ENCODE measurements at places on chromosomes 2 and 18.
A peak's percentile ranks its signal among the peaks of the same experiment; 100 is the strongest.

GRCh38 chr2:234099266-234099665 lies 48.8 kb downstream of the SPP2 start:
- DNase-seq, result no peak

- DNase-seq, result no peak
Measured at GRCh38 chr2:127826047-127826446, 15.1 kb upstream of the WDR33 start.

DNA sequence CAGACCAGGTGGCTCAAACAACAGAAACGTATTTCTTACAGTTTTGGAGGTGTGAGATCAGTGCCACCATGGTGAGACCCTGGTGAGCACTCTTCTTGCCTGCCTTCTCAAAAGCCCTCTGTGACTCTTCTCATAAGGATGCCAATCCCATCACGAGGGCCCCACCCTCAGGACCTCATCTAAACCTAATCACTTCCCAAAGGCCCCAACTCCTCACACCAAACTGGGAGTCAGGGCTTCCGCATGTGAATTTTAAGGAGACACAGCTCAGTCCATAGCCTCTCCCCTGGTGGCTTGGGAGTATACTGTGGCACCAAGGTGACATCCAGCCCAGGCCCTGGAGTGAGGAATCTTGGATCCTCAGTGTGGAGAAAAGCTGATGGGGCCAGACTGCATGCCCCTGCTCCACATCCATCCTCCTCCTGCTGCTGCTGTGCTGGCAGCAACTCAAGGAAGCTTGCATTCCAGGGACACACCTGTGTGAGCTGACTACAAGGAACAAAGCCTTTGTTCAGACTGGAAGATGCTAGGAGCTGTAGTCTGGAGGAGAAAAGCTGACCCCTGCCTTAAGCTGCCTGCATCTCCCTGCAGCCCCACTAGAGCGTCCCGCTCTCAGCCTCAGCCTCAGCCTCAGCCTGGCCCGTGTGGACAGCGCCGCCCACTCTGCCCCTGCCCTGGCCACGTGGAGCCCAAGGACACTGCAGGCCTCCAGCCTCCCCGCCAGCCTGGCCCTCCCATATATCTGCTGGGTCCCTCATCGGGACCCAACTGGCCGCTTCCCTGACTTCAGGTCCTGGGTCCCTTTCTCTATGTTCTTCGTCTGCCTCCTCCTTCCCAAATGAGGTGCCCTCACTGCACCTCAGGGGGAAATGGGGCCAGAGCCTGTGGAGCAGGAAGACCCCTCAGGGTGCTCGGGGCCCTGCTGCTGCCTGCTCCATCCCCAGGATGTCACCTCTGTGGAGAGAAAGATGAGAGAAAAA lies 87.8 kb upstream of the RAB6C start:
- DNase-seq, result no peak

GRCh38 chr2:173982918-173983317 lies 17.7 kb upstream of the SP3 start:
- peak; percentile 91 for DNase-seq

DNA sequence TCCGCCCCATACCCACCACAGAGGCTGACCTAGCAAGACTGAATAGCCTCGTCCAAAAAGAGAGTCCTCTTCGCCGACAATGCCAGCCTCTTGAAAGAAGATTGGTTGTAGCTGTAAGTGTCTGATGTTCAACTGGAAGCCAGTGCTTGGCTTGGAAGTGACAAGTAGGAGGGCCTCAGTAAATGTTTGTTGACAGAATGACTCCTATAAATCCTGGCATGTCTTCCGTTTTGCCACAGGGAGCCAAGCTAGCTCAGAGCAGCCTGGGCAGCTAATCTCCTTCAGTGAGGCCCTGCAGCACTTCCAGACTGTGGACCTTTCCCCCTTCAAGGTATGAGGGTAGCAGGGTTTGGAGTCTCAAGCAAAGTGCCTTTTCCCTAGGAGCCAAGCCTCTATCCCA lies 14.9 kb downstream of the ELMOD3 start:
- DNase-seq, result no peak

DNA sequence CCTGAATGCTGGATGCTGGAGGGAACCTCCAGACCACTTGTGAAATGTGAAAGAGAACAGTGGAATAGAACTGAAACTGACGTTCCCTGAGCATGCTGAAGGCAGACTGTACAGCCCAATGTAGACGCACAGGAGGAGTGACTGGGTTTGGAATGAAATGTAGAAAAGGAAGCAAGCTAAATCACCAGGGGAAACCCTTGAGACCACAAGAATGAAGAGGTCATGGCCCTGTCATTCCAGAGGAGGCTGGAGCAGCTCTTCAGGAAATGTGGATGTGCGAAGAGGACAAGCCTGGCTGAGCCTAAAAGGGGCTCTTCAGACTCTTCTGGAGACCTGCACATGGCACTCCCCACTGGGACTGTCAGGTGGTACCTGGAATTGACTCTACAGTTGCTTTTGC lies 118.5 kb upstream of the ALPP start:
- peak; percentile 56 for DNase-seq

- no peak for DNase-seq
Measured at GRCh38 chr2:206721256-206721920, 3.2 kb upstream of the DYTN start.

DNA sequence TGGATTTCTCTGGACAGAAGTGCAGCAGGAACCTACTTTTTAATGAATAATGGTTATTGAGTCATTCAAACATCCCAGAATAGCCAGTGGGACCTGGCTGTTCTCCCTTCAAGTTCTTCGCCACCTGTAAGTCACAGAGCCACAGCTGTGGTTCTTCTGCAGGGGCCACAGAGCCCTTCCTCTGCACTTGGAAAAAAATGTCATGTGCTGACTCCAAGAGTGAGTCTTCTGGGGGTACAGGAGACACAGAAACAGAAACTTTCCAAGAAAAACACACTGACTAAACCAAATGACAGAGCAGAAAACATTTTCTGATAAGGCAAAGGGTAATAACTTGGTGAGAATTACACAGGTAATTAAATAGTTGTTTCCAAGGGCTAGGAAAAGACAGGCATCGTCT lies 68.7 kb upstream of the FN1 start:
- DNase-seq, result no peak

DNA sequence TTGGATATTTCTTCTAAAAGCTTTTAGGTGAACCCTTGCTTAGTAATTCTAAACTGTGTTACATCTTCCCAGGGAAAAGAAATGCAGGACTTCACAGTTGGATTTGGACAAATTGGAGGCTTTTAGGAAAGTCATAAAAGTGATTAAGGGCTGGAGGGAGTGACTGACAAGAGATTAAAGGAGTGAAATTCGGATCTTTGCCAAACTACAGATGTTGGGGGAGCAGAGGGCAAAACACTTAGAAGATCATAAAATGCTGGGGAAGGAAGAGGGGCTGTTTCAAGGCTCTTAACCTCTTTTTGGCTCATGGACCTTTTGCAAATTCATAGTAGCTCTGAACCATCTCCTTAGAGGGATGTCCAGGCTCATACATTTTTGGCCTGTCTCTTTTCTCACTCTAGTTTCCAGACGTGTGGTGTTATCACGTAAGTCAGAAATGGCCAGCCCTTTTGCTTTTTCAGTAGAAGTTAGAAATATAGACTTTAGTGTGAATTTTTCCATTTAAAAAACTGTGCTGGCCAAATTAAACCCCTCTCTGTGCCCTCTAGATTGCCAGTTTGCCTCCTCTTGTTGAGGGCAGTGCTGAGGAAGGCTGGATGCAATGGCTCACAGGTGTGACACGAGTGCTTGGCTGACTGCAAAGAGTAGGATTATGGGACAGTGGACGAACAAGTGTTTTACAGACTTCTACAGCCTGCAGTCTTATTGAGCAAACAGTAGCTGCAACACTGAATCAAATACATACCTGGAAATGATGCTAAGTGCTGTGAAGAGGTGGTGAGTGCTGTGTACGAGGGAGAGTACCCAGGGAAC lies 109.9 kb downstream of the LYPD6B start:
- no peak for DNase-seq

DNA sequence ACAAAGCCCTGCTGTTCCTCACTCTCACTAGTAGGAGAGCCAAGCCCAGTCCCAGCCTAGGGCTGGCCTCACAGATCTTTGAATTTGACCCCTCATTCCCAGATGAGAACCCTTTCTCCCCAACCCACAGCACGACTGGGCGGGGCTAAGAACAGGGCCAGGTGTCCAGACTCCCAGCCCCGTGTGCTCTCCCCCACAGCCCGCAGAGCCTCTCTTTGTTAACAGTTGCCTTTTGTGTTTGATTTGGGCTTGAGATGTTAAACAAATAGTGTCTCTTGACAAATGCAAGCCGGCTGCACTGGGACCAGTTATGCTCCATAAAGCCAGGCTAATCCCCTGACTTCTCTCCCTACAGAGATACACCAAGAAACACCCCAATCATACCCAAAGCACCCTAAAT lies 4.7 kb upstream of the KCNK3 start:
- DNase-seq, result no peak

DNA sequence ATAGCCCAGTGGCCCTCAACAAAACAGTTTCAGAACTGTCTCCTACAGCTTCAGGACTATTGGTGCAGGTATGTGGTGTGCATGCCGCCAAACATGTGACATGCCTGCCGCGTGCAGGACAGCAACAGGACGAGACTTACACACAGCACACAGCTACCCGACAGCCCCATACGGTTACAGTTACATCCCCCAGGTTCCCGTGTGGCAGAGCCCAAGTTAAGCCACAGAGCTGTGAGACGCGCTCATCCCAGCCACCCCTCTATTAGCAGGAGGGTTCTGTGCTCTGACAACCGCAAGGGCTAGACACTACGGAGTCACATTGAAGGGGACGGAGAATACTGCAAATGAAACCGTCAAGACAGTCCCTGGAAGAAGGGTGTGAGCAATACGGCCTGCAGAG lies 16.4 kb upstream of the TUBB6 start:
- DNase-seq, result no peak

GRCh38 chr2:233245406-233245805 lies 6.1 kb upstream of the ATG16L1 start:
- no peak for DNase-seq

Data from umbilical cord (tissue), 2 donors.